A549 treated with CpdA at 1 μM for 4 hours (cell line): ENCODE measurements at places on chromosomes 1 and 21. TPM values are rescaled to one million over a fixed set of nuclear protein-coding genes. Genes with fewer than 3 reads are reported as not detected.

Gene TMED5
- total RNA-seq = 29.4 to 36.8 TPM (median 33.0 TPM) in 5 replicates

Gene CLCA4
- total RNA-seq = not detected in 5 replicates

Gene ST6GALNAC3
- 0.24 to 0.80 TPM (median 0.54 TPM) in 5 replicates for total RNA-seq

Gene SLAMF7
- total RNA-seq = 1.8 to 4.2 TPM (median 2.6 TPM) in 5 replicates

Gene GGPS1
- 19.4 to 25.6 TPM (median 20.6 TPM) in 5 replicates for total RNA-seq

Gene CD5L
- total RNA-seq = not detected in 5 replicates

Gene THAP3
- 17.2 to 19.9 TPM (median 18.1 TPM) in 5 replicates for total RNA-seq

Gene KCNK2
- total RNA-seq = 0.10 to 0.15 TPM (median 0.12 TPM) in 4 of 5 replicates, not detected in the other

Gene PLA2G2C
- not detected in 5 replicates for total RNA-seq

Gene TDRKH
- 5.9 to 6.9 TPM (median 6.6 TPM) in 5 replicates for total RNA-seq

Gene TRIM46
- 1.2 to 1.6 TPM (median 1.5 TPM) in 5 replicates for total RNA-seq

Gene CKS1B
- 314 to 378 TPM (median 356 TPM) in 5 replicates for total RNA-seq

Gene S100A5
- 0.65 to 1.2 TPM (median 0.79 TPM) in 5 replicates for total RNA-seq

Gene KCNK1
- total RNA-seq = 14.3 to 20.3 TPM (median 18.1 TPM) in 5 replicates

Gene CELA3B
- not detected in 5 replicates for total RNA-seq

Gene VAMP4
- 3.8 to 5.4 TPM (median 4.0 TPM) in 5 replicates for total RNA-seq

Gene BSND
- not detected in 5 replicates for total RNA-seq

Gene DNM3
- 0.51 to 0.87 TPM (median 0.67 TPM) in 5 replicates for total RNA-seq

Gene CA14
- not detected in 5 replicates for total RNA-seq

Gene CEPT1
- 11.8 to 14.9 TPM (median 14.1 TPM) in 5 replicates for total RNA-seq

Gene CRYBG2
- 1.6 to 2.3 TPM (median 1.7 TPM) in 5 replicates for total RNA-seq

Gene CPLANE2
- 2.4 to 4.8 TPM (median 3.6 TPM) in 5 replicates for total RNA-seq

Gene TNFRSF8
- total RNA-seq = 0.07 to 0.10 TPM (median 0.09 TPM) in 4 of 5 replicates, not detected in the other

Gene RABGAP1L
- total RNA-seq = 4.4 to 6.7 TPM (median 5.3 TPM) in 5 replicates

Gene PTAFR
- total RNA-seq = 0.25 to 0.57 TPM (median 0.33 TPM) in 5 replicates

Gene ADGRB2
- 5.8 to 7.5 TPM (median 7.1 TPM) in 5 replicates for total RNA-seq

Gene GPR37L1
- total RNA-seq = 0.13 to 0.20 TPM (median 0.17 TPM) in 5 replicates

Gene SRM
- 139 to 226 TPM (median 216 TPM) in 5 replicates for total RNA-seq

Gene OR2L5
- total RNA-seq = not detected in 5 replicates
